Aorta (tissue), 5 donors: ENCODE measurements at places on chromosomes 11 and 22. TPM values are rescaled to one million over a fixed set of nuclear protein-coding genes. Genes with fewer than 3 reads are reported as not detected.

The CHRDL2 gene
- total RNA-seq, result 14.5 TPM

The TRIM6 gene
- 5.1 TPM for total RNA-seq

The OR10D3 gene
- not detected for total RNA-seq

The NAP1L4 gene
- 109 TPM for total RNA-seq

The SCGB1A1 gene
- total RNA-seq, result not detected

The BTBD18 gene
- total RNA-seq, result not detected

The OSM gene
- total RNA-seq, result 1.4 TPM

The MS4A7 gene
- 121 TPM for total RNA-seq

The RAB6A gene
- total RNA-seq, result 148 TPM

The FAM83F gene
- total RNA-seq, result 0.84 TPM

The MRGPRX4 gene
- total RNA-seq, result not detected

The SLC5A12 gene
- not detected for total RNA-seq

The CSNK2A3 gene
- total RNA-seq, result 6.0 TPM

The ASCL2 gene
- total RNA-seq, result 1.4 TPM

The NUMA1 gene
- 241 TPM for total RNA-seq

DNA sequence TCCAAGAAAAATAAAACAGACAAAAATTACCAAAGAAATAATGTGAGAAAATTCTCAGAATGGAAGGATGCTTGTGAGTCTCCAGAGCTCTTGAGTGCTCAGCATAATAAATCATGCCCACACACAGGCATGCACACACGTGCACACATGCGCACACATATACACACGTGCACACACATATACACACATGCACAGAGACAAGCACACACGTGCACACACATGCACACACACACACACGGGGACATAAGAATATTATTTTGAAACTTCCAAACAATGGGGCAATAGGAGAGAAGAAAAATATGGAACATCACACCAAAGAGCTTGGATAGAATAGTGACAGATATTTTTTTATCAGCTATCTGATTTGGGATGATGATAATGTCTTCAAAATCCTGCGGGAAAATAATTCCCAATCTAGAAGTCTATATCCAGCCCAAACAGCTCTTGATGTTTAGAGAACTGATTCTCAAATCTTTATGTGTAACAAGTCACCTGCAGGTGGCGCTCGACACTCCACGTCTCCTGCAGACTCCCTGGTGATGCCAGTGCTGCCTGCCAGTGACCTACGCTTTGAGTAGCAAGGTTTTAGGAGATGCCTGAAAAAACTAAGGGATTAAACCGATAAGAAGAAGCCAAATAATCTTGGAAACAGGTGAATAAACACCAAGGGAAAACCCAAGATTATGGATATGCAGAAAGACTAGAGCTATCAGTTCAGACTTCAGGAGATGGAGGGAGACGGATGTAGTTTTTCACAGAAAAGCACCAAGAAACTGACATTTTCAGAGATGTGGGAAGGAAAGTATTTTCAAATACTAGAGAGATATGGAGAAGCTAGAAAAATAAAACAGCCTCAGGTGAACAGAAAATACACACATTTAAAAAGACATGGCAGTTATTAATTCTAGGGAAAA, 743.6 kb downstream of the ETS1 start:
- DNase-seq, result peak; percentile 84

GRCh38 chr11:96287822-96288439, 55.1 kb downstream of the MAML2 start:
- DNase-seq, result no peak

DNA sequence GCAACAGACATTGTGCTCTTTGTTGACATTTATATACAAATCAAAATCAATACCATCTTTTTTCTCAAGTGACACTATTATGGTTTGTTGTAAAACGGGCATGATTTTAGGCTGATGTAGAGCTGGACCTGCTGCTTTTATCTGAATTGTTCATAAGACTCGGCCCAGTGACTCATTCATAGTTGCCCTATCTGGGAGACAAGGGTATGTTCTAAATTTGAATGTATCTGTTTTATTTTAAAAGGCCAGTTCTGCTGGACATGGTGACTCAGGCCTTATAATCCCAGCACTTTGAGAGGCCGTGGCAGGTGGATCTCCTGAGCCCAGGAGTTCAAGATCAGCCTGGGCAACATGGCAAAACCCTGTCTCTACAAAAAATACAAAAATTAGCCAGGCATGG, 39.3 kb downstream of the CEP295 start:
- DNase-seq, result no peak

DNA sequence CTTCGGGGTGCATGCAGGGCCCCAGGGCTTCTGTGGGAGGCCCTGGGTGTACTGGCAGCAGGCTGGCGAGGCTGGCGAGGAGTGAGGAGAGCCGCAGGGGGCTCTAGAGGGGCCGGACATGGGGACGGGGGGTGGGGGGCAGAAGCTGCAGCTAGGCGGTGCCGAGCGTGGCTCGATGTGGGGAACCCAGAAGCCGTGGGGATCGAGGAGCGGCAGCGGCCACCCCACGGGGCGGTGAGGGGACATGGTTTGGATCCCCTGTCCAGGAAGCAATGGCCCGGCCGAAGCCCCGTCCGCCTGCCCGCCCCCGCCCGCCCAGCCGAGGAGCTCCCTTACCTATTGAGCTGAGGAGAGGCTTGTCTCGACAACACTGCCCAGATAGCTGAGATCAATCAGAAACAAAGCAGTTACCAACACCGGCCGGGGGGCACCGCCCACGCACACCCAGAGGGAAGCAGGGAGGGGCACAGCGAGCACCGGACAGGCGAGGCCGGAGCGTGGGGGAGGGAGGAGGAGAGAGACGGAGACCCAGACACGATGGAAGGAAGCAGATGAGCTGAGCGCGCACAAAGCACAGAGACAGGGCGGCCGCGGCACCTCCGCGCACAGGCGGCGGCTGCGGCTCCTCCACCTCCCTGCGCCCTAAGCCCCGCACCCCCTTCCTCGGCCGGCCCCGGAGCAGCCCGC, 38.7 kb downstream of the IGSF9B start:
- DNase-seq, result no peak

GRCh38 chr22:42881982-42882656, 25.0 kb upstream of the ARFGAP3 start:
- no peak for DNase-seq

GRCh38 chr22:22877523-22878210, 9.9 kb upstream of the IGLL5 start:
- DNase-seq, result peak; percentile 87

DNA sequence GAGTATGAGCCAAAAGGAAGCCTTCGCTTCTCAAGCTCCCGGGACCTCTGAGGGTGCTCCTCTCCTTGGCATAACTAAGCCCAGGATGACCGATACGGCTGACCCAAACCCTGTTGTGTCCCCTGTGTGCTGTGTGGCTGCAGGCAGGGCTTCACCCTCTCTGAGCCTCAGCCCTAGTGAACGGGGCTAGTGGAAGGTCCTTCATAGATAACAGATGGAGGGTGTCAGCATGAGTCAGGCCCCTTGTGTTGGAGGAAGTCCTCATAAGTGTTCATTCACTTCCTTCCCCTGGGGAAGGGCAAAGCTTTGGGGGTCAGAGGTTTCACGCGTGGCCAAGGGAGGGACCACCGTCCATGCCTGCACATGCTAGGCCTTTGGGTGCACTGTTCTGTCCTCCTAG, 21.5 kb downstream of the SHISAL1 start:
- no peak for DNase-seq

- DNase-seq, result peak; percentile 73
These were observed 2.2 kb downstream of the TCIRG1 start for GRCh38 chr11:68040957-68041591.

DNA sequence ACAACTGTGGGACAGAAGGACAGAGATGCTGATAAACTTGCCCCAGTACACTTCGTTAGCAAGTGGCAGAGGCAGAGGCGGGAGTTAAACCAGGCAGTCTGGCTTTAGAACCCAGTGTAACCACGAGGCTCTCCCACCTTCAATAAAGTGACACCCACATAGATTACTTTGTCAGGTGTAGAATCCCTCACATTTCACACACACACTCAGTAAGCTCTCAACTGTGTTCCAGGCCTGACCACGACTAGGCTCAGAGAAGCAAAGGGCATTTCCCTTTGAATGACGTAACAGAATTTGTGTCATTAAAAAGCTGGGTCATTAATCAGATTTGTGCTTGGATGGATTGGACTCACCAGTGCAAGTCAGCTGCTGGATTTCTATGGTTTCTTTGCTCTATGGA, 118.3 kb upstream of the RCN1 start:
- DNase-seq, result no peak

GRCh38 chr11:10623797-10624761, 55.6 kb upstream of the LYVE1 start:
- DNase-seq, result no peak

GRCh38 chr11:117734601-117735024, 62.4 kb downstream of the DSCAML1 start:
- no peak for DNase-seq

DNA sequence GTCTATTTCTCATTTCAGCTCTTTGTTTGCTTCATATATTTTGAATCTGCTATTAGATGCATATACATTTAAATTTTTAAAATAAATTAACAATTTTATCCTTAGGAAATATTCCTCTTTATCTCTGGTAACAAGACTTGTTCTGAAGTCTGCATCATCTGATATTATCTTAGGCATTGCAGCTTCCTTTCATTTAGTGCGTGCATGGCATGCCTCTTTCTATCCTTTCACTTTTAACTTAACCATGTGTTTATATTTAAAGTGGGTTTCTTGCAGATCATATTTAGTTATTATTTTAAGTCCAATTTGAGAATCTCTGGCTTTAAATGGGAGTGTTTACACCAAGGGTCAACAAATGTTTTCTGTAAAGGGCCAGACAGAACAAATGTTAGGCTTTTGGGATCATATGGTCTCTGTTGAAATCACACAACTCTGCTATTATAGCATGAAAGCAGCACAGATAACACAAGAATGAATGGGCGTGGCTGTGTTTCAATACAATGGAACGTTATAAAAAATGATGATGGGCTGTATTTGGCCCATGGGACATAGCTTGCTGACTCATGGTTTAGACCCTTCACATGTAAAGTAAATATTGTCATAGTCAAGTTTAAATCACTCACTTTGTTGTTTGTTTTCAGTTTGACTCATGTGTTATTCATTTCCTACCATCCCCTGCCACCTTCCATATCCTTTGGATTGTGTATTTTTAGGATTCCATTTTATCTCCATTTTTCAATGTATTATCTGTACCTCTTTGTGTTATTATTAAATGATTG, 83.9 kb upstream of the SNX19 start:
- DNase-seq, result no peak

GRCh38 chr11:122697636-122698167, 42.2 kb downstream of the UBASH3B start:
- no peak for DNase-seq

- no peak for DNase-seq
These were observed 2.9 kb upstream of the KIRREL3 start for GRCh38 chr11:127003260-127003981.
